ENCODE measurements at places on chromosomes 3 and 15. TPM values are rescaled to one million over a fixed set of nuclear protein-coding genes. Genes with fewer than 3 reads are reported as not detected.

SV2B gene
- 2.0 TPM for total RNA-seq

AADACL2 gene
- total RNA-seq, result not detected

ACVR2B gene
- 3.3 TPM for total RNA-seq

ZSCAN2 gene
- 15.7 TPM for total RNA-seq

All from dermis microvascular lymphatic vessel endothelial cell (primary cell).